Thyroid gland (tissue), 4 donors: ENCODE measurements at places on chromosomes 1 and 21.
A peak's percentile ranks its signal among the peaks of the same experiment; 100 is the strongest.

GRCh38 chr1:143721024-143721373 lies 250.8 kb downstream of the FAM72C start:
- DNase-seq = no peak

- DNase-seq = peak; percentile 83
These were observed 11.4 kb upstream of the PHLDA3 start for GRCh38 chr1:201480231-201481003.

- DNase-seq = no peak
These were observed 32.3 kb upstream of the ETS2 start for GRCh38 chr21:38773099-38774061.

DNA sequence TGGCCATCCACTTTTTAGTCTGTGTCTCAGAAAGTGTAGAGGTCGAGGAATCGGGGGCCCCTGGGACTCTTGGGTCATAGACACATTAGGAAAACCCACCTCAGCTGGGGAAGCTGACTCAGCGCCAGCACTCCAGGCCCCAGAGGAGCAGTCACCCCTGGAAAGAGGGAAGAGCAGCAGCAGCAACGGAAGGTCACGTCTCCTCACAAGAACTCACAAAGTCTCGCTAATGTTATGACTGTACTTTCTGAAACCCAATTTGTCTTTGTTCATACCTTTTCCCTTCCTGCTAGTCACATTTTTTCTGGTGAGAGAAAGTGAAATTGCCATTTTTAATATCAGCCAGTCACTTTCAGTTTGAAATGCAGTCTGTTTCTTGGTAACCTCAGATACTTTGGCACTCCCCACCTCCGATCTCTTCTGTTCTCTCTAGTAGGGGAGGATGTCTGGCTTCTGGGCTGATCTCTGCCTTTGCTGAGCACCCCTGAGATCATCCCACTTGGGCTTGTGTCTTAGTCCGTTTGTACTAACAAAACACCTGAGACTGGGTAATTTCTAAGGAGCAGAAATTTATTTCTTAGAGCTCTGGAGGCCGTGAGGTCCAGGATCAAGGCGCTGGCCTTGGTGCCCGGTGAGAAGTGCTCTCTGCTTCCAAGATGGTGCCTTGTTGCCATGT lies 6.0 kb upstream of the NLRP3 start:
- no peak for DNase-seq

DNA sequence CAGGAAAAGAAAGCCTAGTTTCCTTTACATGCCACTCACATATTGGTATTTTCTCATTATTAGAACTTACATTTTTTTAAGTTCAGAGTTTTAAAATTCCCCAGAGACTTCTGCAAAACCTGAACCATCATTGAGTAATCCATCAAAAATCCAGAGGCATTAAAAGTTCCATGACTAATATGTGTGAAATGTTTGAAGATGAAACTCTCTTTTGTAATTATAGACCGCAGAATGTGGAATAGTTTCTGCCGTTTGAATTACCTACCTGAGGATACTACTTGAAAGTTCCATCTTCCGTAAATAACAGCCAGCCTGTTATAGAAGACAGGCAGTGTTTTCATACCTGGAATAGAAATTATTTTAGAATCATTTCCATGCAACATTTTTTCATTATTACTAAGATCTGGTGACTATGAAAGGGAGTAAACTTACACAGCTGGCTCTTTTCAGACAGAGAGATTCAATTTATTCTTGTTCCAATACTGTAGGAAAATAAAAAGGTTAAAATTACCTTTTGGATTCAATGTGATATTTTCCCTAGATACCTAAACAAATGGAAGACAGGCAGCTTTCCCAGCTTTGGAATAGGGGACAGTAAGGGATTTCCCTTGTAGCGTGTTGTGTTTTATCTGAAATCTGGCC lies 131.4 kb downstream of the ST6GALNAC5 start:
- no peak for DNase-seq

GRCh38 chr1:230549625-230550024 lies 92.7 kb upstream of the COG2 start:
- no peak for DNase-seq

GRCh38 chr21:26845066-26845758 lies at the start of gene ADAMTS1:
TSS of gene ADAMTS1 (minus strand) at chr21:26845409. CDS start at chr21:26844954, 455 bp downstream.
- DNase-seq = peak; percentile 89

DNA sequence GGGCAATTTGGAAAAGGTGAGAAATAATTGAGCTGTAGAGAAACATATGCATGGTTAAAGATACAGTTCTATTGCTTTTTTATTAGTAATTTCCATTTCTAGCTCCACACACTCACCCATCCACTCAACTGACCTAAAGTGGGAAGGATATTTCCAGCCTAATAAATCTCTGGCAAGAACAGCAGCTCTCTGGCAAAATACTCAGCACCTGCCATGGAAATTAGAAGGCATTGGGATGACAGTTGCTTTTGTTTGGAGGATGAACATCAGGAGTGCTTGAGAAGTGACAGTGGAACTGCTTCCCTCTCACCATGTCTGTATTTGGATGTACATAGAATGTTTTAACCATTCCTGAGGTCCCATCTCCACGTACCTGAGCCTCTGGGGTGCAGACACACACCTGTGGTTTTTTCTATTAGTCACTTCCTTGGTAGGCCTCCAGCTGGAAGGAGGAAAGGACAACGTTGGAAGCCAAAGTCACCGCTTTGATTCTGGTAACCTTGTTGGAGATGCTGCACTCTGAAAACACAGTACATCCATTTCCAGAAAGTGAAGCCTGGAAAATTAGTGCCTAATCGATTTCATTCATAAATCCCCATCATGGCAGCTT lies 62.3 kb upstream of the RUNX1 start:
- DNase-seq = no peak

GRCh38 chr1:12184008-12184681 lies 17.4 kb downstream of the TNFRSF1B start:
- peak; percentile 32 for DNase-seq

DNA sequence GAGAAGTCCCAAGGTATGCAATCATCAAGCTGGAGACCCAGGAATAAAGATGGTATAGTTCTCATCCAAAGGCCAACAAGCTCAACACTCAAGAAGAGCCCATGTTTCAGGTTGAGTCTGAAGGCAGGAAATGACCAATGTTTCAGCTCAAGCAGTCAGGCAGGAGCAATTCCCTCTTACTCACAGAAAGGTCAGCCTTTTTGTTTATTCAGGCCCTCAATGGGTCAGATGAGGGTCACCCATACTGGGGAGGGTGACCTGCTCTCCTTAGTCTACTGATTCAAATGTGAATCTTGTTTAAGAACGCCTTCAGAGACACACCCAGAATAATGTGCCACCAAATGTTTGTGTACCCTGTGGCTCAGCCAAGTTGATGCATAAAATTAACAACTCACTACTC lies 262.4 kb downstream of the USP25 start:
- no peak for DNase-seq

DNA sequence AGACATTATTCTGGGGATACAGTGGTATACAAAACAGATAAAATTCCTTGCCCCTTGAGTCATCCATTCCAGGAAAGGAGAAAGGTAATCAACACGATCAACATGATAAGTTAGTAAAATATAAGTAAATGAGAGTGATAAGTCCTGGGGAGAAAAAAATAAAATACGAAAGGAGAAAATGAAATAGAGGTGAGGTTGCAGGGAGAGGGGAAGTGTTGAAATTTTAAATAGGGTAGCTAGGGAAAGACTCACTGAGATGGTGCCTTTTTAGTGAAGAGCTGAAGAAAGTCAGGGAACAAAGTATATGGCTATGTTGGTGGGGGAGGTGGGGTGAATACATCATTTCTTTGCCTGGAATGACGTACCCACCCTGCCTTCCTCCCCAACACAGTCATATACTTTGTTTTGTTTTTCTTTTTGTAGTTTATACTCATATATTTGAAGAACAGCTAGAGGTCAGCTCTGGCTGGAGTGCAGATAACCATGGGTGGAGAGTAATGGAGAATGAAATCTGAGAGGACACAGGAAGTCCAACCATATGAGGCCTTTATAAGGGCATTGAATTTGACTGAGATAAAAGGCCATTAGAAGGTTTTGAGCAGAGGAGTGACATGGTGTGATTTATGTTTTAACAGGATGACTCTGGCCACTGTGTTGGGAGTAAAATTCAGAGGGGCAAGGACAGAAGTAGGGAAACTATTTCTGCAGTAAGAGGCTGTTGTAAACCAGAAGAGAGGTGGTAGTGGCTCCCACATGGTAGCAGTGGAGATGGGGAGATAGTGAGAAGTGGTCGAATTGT lies 54.8 kb downstream of the OSBPL9 start:
- DNase-seq = no peak

DNA sequence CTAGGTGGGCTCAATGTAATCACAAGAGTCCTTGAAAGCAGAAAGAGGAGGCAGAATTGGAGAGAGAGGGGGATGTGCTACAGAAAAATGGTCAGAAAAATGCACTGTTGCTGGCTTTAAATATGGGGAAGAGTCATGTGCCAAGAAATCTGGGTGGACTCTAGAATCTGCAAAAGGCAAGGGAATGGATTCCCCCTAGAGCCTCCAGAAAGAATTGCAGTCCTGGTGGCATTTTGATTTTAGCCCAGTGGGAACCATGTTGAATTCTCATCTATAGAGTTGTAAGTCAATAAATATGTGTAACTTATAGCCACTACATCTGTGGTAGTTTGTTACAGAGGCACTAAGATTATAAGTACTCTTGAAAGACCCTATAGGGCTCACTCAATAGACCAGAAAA lies 210.3 kb downstream of the ASTN1 start:
- DNase-seq = no peak

- no peak for DNase-seq
These were observed 282.9 kb downstream of the PTPRU start for GRCh38 chr1:29519108-29519787.

- no peak for DNase-seq
These were observed 124.6 kb downstream of the OLFML2B start for GRCh38 chr1:161899091-161899490.

GRCh38 chr1:39680751-39681150 lies 8.8 kb upstream of the NT5C1A start:
- no peak for DNase-seq

GRCh38 chr1:88552226-88552625 lies 131.8 kb upstream of the PKN2 start:
- no peak for DNase-seq

GRCh38 chr1:37734629-37735591 lies 30.0 kb downstream of the EPHA10 start:
- no peak for DNase-seq

DNA sequence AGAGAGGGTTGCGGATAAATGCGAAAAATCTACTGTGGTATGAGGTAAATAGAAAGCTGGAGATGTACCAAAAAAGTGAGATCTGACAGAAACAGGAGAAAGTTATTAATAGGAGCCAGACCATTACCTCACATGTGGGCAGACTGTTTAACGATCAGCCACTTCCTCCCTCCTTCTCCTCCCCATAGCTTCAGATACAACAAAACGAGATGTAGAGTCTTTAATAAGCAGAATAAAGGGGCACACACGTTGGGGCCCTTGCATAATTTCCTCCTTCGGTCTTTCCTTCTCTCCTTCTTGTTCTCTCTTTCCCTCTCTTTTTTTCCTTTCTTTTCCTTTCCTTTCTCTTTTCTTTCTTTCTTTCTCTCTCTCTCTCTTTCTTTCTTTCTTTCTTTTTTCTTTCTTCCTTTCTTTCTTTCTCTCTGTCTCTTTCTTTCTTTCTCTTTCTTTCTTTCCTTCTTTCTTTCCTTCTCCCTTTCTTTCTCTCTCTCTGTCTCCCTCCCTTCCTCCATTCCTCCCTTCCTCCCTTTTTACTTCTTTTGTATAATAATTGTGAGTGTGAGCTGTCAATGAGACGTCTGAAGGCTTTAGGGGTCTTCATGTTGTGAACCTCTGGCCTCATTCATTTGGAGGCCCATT lies 242.1 kb downstream of the GRIK1 start:
- no peak for DNase-seq

DNA sequence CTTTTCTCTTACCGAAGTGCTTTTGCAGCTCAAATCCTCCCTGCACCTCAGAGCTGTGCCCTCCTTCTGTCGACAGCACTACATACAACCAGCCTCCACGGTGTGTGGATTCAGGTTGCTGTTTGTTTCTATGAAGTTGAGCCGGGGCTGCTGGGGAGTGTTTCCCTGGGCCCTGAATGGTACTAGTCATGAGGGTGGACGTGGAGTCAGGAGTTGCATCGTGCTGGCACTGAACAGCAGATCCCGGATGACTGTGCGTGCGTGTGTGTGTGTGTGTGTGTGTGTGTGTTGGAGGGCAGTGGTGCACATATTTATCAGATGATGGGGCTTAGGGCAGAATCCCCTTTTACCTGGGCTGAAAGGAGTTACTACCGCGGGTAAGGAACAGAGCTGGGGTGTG lies 47.0 kb downstream of the ACTL8 start:
- no peak for DNase-seq

GRCh38 chr1:110056285-110056683 lies 14.2 kb downstream of the ALX3 start:
- no peak for DNase-seq

GRCh38 chr1:204930155-204930523 lies 59.5 kb downstream of the NFASC start:
- DNase-seq = no peak

- DNase-seq = no peak
These were observed 147.3 kb downstream of the MRPL39 start for GRCh38 chr21:25459993-25460392.

DNA sequence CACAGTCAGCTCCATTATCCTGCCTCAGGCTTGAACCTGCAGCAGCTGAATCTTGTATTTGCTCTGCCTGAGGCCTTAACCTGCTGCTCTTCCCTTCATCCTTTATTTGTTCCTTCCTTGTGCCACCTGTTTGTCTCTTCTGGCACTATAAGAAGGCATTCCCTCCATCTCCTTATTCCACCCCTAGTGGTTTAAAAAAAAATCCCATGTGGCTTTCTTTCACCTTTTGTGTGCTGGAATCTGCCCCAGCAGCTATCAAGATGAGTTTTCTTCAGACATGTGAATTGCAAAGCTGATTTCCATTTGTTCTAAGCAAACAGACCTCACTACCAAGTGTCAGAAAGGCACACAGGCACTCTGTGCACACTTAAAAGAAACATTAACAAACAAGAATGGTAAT lies 294.6 kb downstream of the TTLL7 start:
- DNase-seq = no peak

DNA sequence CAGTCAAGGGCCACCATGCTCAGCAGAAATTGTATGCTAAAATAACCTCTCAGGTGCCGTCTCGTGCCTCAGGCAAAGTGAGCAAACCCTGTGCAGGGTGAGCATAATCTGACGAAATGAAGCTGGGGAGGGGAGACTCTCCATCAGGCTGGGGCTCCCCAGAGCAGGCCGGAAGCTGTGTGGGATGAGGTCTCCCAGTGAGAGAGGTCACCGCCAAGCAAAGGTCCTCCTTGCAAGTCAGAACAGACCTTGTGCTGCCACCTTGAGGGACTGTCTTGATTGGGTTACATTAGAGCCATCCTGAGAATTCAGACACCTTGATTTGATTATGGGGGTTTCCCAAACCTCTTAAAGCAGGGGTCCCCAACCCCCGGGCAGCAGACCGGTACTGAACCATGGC lies 64.2 kb downstream of the ZNF684 start:
- no peak for DNase-seq

GRCh38 chr1:111563619-111564018 lies 56.0 kb upstream of the RAP1A start:
- no peak for DNase-seq

- no peak for DNase-seq
These were observed 1.4 kb downstream of the PLA2G5 start for GRCh38 chr1:20071416-20071815.

GRCh38 chr21:17640821-17641220 lies 28.1 kb upstream of the BTG3 start:
- DNase-seq = no peak

- no peak for DNase-seq
These were observed 7.7 kb upstream of the S100A2 start for GRCh38 chr1:153573351-153573750.
